GM20000 (cell line): ENCODE measurements at places on chromosomes 2 and 18.

DNA sequence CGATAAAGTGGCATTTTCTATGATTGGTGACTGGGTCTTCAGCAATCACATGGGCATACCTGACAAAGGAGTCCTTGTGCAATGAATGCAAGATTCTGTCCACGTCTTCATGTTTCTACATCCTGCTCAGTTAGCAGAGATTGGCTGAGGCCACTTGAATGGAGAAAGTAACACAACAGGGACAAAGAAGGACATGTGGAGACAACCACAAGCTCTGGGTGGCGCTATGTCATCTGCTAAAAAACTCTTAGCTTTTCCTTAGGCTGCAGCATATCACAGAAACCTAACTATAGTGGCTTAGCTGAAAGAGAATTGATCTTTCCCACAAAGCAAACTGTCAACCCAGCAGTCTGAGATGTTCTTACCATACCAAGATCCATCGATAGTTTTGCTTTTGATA is 1109.7 kb downstream of the SOCS6 start:
- DNase-seq, result no peak

DNA sequence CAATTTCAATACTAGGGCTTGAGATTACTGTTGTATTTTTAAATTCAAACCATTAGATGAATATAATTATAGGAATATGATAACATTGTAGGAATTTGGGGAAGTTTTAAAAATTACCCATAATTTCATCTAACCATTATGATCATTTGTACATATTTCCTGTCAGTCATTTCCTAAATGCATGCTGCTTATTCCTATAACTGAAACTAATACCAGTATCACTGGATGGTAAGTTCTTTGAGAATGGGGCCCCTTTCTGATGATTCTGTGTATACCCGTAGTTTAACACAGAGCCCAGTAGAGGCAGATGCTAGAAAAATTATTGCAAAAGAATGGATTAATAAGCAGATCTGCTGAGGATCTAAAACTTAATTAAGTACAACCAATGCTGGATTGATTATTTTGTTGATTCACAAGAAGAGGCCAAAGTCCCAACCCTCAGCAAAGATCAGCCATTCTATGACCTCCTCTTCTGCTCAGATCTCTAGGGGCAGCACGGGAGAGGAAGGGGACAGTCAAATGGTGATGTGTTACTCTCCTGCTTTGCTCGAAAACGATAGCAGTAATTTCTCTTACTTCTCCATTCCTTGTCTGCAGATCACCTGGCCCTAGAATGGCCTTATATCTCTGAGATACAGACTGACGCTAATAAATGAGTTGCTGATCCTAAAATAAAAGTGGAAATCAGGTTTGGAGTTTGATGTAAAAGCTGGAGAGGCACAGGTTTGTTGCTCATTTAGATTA is 69.5 kb upstream of the PELI1 start:
- no peak for DNase-seq

DNA sequence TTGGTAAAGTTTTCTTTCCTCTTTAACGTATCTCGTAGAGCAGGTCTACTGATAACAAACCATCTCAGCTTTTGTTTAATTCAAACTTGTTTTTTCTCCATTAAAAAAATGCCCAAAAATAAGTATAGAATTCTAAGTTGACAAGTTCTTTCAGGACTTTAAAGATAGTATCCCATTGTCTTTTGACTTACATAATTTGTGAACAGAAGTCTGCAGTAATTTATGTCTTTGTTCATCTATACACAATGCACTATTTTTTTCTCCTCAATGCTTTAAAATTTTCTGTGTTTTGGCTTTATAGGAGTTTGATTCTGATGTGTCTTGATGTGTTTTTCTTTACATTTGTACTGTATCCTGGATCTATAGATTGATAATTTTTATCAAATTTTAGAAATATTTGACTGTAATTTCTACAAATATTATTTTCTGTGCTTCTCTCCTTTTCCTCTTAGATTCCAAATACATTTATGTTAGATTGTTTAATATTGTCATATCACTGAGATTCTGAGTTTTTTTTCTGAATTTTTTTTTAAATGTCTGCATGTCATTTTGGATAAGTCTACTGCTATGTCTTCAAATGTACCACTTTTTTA is 143.3 kb downstream of the FTCDNL1 start:
- DNase-seq, result no peak

DNA sequence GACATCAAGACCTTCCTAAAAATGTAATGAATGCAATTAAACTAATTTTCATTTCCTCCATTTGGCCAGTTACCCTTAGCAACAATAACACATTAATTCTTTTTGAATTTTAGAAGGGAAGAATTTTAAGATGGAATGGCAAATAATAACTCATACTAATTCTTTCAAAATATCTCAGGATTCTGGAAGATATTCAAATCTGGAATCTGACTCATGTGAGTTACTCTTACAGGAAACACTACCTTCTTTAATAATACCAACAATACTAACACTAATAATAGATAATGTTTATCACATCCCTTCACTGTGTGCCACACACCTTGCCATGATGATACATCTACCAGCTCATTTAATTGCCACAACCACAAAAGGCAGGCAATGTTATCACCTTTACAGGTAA is 46.4 kb downstream of the ZNF521 start:
- no peak for DNase-seq

- no peak for DNase-seq
Measured at GRCh38 chr2:56185582-56186046, 1.8 kb downstream of the CCDC85A start.

GRCh38 chr2:170690640-170691039 is 24.5 kb upstream of the SP5 start:
- DNase-seq, result no peak
